Fibroblast of gingiva (primary cell): ENCODE measurements at places on chromosomes 6 and 20.

GRCh38 chr6:142331601-142332000 lies 29.8 kb downstream of the ADGRG6 start:
- no peak for DNase-seq

DNA sequence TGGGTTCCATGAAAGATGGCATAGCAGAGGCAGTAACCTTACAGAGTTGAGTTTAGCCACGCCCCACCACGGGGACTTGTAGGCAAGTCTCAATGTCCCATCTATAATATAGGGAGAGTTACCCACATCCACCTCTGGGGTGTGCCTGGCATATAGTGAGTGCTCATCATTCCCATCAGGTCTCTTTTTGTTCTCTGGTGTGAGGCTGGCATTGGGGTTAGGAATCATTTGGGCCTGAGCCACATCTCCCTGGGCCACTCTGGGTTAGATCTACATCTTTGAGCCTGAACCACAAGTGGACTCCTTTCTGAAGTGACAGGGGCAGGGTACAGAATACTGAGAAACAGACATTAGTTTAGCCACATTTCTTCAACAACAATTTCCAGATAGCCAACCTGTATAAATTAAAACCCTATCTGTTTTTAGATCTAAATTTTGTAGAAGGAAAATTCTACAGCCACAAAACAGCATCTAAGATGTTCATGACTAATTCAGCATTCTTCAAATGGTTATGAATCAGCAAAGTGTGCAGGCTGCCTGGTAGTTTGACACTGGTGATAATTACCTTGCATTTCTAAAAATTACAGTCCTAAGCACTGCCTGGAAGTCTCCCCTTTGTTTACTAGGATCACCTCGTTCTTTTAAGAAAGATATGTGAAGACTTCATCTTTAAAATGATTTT lies 20.1 kb downstream of the RNF24 start:
- DNase-seq: no peak

GRCh38 chr6:18551228-18551627 lies 164.1 kb downstream of the RNF144B start:
- peak; percentile 86 for DNase-seq

DNA sequence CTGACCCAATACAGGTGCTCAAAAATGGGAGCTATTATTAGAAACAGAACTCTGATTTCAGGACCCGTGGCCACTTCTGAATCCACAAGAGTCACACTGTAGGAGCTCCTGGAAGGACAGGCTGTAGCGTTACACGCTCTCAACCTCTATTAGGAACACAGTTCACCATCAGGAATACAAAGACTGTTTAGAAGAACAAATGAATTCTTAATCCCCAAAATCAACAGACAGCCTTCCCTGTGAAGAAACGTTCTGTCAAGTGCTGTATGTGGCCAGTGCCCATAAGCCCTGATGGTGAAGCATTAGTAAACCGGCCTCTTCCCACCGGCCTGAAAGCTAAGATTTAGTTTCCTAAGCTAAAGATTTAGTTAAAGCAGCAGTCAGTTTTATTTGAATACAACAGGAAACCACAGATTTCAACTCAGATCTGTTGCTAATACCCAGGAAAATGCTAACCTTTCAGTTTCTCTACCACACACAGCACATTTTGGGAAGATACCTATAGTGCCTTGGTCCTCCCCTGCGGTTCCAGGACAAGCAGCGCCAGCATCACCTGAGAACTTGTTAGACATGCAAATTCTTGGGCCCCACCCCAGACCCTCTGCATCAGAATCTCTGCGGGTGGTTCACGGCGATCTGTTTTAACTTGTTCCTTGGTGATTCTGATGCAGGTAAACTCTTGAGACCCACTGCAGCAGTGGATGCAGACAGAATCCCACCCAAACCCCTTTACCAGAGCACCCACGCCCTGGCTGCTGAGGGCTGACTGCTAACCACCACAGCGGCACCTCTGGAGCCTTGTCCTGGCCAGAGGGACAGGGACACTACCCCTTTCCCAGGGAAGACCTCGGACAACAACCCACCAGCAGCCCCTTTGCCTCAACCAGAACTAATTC lies 33.4 kb downstream of the MTRES1 start:
- DNase-seq: no peak

- DNase-seq: peak; percentile 6
Observed at GRCh38 chr6:42783876-42784642, 2.2 kb downstream of the BICRAL start.

- DNase-seq: no peak
Observed at GRCh38 chr20:59709636-59710035, 105.3 kb downstream of the PHACTR3 start.

GRCh38 chr20:9838035-9838377 lies 870 bp downstream of the PAK5 start:
- no peak for DNase-seq

DNA sequence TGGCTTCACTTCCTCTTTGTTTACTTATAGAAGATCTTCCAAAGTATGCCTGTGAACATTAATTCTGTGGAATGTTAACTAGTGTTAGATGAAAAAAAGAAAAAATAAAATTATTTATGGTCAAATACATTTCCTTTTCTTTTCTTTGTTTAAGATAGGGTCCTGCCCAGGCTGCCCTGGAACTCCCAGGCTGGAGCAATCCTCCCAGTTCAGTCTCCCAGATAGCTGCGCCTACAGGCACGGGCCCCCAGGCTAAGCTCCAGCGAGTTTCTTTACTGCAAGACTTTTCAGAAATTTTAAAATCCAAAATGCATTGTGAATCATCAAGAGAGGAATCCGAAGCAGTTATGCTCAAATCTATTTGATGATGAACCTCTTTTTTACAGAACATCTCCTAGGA lies 39.3 kb upstream of the IL20RA start:
- no peak for DNase-seq

GRCh38 chr6:129488313-129488712 lies 221.7 kb downstream of the ARHGAP18 start:
- DNase-seq: no peak

DNA sequence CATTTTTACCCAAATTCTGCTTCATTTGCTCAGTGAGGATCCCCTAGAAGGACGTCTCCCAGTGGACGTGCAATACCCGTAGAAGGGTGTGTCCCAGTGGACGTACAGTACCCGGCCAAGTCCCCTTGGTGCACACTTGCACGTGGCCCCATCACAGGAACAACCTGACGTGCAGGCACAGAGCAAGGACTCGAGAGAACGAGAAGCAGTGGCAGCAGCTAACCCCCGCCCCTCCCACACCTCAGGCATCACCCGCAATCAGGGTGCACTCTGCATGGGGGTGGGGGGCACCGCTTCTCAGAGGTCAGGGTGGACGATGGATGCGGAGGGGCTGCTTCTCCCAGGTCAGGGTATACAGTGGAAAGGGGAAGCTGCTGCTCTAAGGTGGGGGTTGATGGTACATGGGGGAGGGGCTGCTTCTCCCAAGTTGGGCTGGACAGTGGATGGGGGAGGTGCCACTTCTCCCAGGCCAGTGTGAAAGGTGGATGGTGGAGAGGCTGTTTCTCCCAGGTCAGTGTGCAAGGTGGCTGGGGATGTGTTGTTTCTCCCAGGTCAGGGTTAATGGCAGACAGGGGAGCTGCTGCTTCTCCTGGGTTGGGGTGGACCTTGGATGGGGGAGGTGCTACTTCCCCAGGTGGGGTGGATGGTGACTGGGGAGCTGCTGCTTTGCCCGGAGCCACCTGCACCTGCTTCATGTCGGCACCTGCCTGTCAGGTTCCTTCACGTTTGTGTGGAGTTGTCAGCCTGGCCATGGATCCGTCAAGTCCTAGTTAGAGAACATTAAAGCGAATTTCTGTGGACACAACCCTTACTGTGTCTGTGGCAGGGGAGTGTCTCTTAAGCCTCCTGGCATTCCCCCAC lies 1.0 kb upstream of the THBS2 start:
- DNase-seq: no peak

DNA sequence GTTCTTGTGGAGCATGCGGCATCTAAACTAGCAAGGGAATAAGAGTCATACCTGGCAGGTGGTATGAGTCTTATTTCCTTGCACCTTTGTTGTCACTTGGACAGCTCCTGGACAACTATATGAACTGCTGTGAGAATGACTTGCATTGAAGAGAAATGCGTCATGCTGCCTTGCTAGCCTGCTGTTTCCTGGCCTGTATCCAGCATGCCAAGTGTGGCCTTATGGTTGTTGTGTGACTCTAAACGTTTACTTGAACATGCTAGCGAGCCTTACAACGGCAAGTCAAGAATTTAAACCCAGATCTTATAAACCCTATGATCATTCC lies 90.4 kb downstream of the CEP162 start:
- no peak for DNase-seq

GRCh38 chr20:24305371-24305770 lies 164.1 kb upstream of the SYNDIG1 start:
- no peak for DNase-seq

- no peak for DNase-seq
Observed at GRCh38 chr6:133827766-133828165, 61.1 kb upstream of the TCF21 start.

- DNase-seq: peak; percentile 48
Observed at GRCh38 chr20:50464026-50464724, 46.0 kb upstream of the PTPN1 start.

GRCh38 chr6:26232306-26232939 lies 132.6 kb upstream of the BTN3A2 start:
- DNase-seq: no peak

DNA sequence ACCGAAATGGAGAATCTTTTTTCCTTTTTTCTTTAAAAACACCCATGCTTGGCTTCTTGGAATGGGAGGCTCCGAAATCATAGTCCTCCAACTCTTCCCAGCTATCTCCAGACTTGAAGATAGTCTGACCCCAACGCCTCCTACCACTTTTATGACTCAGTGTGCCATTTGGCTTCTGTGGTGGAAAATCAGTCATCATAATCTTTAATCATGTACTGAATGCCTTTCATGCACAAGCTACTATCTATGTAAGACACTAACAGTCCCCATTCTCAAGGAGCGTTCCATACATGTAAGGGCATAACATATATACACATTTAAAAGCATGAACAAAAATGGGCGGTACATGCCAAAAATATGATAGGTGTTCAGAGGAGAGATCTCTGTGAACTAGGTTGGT lies 44.1 kb downstream of the TMEM14B start:
- DNase-seq: no peak

DNA sequence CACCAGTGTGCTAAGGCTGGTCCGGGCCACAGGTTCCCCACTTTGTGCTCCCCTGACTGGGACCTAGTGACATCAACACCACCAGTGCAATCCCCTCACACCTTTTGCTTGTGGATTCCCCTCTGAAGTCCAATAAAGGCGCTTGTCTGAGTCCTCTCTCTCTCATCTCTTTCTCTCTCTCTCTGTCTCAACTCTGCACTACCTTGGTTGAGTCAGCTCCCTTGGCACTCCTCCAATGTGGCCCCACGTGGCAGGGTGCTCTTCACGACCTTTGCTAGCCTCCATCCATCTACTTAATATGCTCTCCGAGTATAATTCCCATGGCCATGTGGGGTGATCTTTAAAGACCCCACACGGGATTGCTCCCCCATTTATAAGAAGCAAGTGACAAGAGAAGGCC lies 385.0 kb downstream of the CD83 start:
- no peak for DNase-seq

- no peak for DNase-seq
Observed at GRCh38 chr6:21332077-21332476, 261.5 kb upstream of the SOX4 start.

DNA sequence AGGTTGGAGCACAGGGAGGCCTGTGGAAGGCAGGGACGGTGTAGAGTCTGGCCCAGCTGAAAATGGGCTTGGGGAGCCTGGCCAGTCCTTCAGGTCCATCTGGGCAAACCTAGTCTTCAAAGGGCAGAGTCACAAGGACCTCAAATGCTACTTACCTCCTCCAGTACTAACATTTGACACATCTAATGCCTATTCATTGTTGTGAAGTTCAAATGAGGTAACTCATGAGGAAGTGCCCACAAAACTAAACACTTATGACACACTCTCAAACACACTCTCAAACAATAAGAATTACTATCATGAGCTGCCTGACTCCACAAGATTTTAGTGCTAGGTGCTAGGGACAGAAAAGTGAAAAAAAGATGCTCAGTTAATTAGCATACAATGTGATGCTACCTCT lies 27.1 kb downstream of the DAAM2 start:
- no peak for DNase-seq

DNA sequence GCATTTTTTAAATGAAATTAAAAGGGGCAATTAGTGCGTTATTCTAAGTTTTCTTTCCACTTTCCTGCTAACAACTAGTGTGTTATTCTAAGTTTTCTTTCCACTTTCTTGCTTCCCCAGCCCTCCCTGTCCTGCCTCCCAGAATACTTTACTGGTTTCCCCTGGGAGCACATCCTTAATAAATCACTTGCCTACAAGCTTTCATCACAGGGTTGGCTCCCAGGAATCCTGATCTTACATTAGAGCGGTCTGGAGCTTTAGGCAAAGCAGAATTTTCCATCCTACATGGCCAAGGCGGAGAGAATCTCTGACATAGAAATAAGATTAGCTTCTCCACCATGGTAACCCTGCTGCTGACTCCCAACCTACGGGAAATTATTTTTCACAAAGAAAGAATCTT lies 150.4 kb downstream of the BFSP1 start:
- no peak for DNase-seq

GRCh38 chr6:151317103-151317994 lies 74.0 kb downstream of the ZBTB2 start:
- DNase-seq: peak; percentile 79

GRCh38 chr6:38150681-38151296 lies 331.3 kb downstream of the ZFAND3 start:
- no peak for DNase-seq

DNA sequence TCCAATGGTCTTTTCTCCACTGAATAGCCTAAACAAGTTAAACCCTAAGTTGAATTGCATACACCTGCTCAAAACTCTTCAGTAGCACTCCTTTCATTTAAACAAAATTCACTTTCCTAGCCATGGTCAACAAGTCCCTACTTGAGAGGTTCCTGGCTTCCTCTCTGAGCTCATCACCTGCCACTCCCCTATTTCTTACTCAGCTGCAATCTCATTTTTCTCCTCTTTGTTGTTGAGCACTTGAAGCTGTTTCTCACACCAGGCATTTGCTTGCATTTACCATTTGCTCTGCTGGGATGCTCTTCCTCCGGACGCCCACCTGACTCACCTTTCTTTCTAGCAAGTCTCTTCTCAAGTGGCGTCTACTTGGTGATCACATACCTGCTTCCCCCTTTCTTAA lies 38.5 kb downstream of the EDN1 start:
- DNase-seq: no peak

DNA sequence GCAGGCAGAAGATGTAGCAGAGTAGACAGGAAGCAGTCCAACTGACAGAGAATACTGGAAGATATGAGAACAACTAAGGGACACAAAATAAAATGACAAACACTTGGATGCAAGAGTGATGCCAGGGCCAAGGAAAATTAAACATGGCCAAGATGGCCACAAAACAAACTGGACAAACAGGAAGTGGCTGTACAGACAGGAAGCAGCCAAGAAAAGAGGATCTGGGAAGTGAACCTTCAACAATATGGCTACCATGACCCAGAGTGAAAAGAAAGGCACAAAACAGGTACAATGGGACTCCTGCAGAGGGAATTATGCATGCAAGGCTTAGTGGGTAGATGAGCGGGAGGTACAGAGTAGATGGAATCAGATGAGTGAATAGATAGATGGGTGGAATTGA lies 29.1 kb downstream of the HLA-DPB1 start:
- no peak for DNase-seq
